ENCODE measurements at places on chromosomes 5 and 9.

DNA sequence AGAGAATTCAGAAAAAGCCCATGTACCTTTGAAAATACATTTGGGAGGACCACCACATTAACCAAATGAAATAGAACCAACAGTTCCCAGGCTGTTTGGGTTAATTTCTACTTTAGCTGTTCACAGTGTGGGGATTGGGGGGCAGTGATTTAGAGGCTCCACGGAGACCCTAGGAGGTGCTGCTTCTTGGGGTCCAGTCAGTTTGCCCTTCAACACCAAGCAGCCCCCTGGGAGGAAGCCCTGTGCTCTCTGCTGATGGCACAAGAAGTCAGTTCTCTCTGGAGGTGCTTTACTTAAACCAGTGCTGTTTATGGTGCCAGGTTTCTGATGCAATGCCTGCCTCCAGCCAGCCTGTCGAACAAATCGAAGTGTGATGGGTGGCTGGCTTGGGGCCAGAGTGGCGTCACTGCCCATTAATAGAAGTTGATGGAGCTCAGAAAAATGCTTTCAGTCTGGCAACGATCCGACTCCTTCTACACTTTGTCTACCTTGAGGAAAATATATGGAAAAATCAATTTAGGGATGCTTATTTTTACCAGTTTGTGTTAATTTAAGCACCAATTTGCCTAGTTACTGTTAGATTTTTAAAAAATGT is 134.0 kb downstream of the SNX18 start:
- no peak for DNase-seq

DNA sequence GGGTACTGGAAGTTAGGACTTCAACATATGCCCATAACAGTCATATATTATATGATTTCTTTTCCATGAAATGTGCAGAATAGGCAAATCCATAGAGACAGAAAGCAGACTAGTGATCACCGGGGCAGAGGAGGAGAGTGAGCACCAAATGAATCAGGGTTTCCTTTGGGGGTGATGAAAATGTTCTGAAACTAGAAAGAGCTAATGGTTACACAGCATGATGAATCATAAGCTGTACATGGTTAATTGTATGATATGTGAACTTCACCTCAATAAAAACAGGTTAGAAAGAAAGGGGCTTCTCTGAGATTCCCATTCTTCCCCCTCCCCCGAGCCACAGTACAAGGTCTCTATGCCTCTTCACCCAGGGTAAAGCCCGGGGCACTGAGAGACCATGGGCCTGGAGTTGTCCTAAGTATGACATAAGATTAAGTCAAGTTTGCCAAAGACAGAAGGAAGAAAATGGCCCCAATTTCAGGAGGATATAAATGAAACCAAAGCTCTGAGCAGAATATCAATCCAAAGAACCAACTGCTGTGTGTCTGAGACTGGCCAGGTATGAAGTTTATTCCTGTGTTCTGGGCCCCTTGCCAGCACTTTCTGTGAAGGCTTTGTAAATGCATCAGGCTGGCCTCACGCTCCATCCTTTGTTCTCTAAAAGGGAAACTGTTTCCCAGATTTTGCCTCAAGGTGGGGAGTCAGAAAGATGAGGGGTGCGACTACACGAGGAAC is 243.8 kb downstream of the CDK5RAP2 start:
- no peak for DNase-seq

- no peak for DNase-seq
Measured at GRCh38 chr5:171938358-171938757, 68.1 kb downstream of the FBXW11 start.

DNA sequence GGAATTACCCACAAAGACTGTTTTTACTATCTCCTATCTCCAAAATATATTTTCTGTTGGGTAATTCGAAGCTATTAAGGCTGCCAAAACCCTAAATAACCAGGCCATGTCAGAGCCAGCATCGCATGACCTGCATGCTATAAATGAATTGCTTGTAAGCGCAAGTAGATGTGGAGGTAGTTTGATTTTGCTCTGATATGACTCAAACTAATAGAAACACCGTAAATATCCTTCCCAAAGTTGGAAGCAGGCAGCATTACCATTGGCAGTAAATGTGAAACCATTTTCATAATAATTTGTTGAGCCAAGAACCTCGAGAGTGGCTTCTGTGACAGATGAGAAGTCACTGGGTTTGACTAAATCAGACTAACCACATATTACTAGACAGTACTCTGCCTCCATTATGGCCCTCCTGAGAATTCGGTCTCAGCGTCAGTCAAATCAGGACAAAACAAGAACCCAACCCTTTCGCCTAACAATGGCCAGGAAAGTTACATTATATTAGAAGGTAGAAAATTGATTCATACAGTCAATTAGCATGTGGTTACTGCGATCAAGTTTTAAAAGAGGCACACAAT is 289.8 kb downstream of the SPOCK1 start:
- DNase-seq = no peak

- no peak for DNase-seq
Measured at GRCh38 chr5:73008831-73009230, 53.0 kb downstream of the FCHO2 start.

GRCh38 chr9:99736291-99736690 is 85.4 kb upstream of the NR4A3 start:
- DNase-seq = no peak
